Upper lobe of left lung (tissue), 6 donors: ENCODE measurements at places on chromosomes 13 and 19. TPM values are rescaled to one million over a fixed set of nuclear protein-coding genes. Genes with fewer than 3 reads are reported as not detected.

DNA sequence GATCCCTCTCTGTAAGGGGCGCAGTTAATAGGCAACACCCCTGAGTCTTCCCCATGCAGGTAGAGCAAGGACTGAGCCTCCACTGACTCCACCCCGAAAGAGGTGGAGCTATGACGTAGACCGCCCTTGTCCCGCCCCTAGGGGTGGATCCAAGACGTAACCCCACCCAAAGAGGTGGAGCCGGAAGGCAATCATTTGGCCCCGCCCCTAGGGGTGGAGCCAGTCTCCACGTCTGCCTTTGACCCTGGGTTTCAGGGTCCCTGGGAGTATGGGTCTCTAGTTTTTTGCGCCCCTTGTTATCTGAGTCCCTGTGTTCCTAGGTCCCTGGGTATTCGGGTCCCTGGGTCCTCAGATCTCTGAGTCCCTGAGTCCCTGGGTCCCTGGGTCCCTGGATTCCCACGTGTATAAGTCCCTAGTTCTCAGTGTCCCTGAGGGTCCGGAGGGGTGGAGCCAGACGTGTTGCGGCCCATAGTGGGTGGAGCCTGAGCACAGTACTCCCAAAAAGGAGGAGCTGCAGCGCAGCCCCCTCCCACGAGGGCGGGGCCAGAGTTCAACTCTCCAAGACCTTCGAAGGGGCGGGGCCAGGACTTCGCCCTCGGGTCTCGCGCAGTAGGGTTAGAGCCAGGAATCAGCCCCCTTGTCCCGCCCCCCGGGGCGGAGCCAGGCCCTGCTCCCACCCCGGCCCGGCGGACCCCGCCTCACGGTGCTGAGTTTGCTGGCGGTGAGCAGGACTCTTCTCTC, 5.3 kb downstream of the DENND1C start:
- peak; percentile 94 for DNase-seq

GRCh38 chr13:50679321-50679720, 164.2 kb downstream of the DLEU7 start:
- no peak for DNase-seq

The CGB3 gene
- not detected for total RNA-seq

DNA sequence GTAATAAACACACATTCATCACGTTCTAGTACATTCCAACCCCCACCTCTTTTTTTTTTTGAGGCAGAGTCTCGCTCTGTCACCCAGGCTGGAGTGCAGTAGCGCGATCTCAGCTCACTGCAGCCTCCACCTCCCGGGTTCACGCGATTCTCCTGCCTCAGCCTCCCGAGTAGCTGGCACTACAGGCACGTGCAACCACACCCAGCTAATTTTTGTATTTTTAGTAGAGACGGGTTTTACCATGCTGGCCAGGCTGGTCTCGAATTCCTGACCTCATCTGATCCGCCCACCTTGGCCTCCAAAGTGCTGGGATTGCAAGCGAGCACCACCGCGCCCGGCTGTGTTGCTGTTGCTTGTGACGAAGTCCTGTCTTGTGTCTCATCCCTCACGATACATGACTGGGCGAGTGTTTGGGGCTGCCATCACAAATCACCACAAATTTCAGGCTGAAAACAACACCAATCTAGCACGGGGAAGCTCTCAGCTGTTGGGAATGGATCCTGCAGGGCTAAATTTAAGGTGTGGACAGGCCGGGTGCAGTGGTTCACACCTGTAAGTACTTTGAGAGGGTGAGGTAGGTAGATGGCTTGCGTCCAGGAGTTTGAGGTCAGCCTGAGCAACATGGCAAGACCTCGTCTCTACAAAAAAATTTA, 15.7 kb downstream of the MOB3A start:
- peak; percentile 20 for DNase-seq

The TSKS gene
- 0.15 TPM for total RNA-seq

The CCDC70 gene
- not detected for total RNA-seq

The LILRB3 gene
- 61.1 TPM for total RNA-seq

DNA sequence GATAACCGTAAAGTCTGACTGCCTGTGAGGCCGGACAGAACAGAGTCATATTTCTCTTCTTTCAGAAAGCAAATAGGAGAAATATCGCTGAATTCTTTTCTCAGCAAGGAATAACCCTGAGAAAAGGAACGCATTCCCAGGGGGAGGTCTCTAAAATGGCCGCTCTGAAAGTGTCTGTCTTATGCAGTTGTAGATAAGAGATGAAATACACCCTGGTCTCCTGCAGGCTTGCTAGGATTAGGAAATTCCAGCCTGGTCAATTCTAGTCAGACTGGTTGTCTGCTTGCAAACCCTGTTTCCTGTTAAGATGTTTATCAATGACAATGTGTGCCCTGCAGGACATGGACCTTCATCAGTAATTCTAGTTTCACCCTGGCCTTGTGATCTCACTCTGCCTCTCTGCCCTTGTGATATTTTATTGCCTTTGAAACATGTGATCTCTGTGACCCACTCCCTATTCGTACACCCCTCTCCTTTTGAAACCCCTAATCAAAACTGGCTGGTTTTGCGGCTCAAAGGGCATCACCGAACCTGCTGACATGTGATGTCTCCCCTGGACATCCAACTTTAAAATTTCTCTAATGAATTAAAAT, 934.8 kb upstream of the SPRY2 start:
- DNase-seq, result no peak

GRCh38 chr13:101977475-101977874, 424.4 kb downstream of the FGF14 start:
- no peak for DNase-seq

- no peak for DNase-seq
Observed at GRCh38 chr19:17441241-17442021, 7.0 kb downstream of the TMEM221 start.
